Stimulated activated CD4-positive, alpha-beta T cell treated with anti-CD3 and anti-CD28 coated beads, TNF-alpha, amount 100 ng/mL, for 1 hour (primary cell): ENCODE measurements at places on chromosomes 2 and 18.

GRCh38 chr18:57961876-57962505, 82.0 kb upstream of the NEDD4L start:
- no peak for DNase-seq

GRCh38 chr2:217069263-217070042, 209.6 kb upstream of the TNP1 start:
- no peak for DNase-seq

GRCh38 chr18:28760299-28760698, 583.4 kb upstream of the CDH2 start:
- no peak for DNase-seq

GRCh38 chr2:211730215-211730614, 808.4 kb downstream of the ERBB4 start:
- DNase-seq: no peak

- DNase-seq: no peak
These were observed 117.0 kb downstream of the AP1S3 start for GRCh38 chr2:223720367-223720766.

- no peak for DNase-seq
These were observed 62.9 kb downstream of the MTHFD2 start for GRCh38 chr2:74261204-74261864.

GRCh38 chr2:142176941-142177340, 46.1 kb upstream of the LRP1B start:
- DNase-seq: no peak

DNA sequence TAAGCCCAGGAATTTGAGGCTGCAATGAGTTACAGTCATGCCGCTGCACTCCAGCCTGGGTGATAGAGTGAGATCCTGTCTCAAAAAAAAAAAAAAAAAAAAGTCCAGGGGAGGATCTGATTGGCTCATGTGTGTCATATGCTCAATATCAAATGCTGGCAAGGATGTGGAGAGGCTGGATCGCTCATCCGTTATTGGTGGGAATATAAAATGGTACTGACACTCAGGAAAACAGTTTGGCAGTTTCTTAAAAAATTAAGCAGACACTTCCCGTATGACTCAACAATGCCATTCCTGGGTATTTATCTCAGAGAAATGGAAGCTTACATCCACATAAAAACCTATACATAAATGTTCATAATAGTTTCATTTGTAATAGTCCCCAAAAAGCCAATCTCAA, 68.9 kb downstream of the MEX3C start:
- no peak for DNase-seq

- DNase-seq: no peak
These were observed 853.8 kb downstream of the TMEM182 start for GRCh38 chr2:103615611-103616105.
